ENCODE measurements at places on chromosomes 4 and X. TPM values are rescaled to one million over a fixed set of nuclear protein-coding genes. Genes with fewer than 3 reads are reported as not detected.

The USP53 gene
- total RNA-seq, result 28.3 TPM

The MRPL1 gene
- 38.6 TPM for total RNA-seq

The PPEF2 gene
- total RNA-seq, result not detected

The GPR143 gene
- 9.3 TPM for total RNA-seq

The ABCG2 gene
- 5.0 TPM for total RNA-seq

The HTR2C gene
- total RNA-seq, result not detected

The MMRN1 gene
- total RNA-seq, result 414 TPM

The CLDN22 gene
- not detected for total RNA-seq

The PABPC5 gene
- total RNA-seq, result 0.44 TPM

DNA sequence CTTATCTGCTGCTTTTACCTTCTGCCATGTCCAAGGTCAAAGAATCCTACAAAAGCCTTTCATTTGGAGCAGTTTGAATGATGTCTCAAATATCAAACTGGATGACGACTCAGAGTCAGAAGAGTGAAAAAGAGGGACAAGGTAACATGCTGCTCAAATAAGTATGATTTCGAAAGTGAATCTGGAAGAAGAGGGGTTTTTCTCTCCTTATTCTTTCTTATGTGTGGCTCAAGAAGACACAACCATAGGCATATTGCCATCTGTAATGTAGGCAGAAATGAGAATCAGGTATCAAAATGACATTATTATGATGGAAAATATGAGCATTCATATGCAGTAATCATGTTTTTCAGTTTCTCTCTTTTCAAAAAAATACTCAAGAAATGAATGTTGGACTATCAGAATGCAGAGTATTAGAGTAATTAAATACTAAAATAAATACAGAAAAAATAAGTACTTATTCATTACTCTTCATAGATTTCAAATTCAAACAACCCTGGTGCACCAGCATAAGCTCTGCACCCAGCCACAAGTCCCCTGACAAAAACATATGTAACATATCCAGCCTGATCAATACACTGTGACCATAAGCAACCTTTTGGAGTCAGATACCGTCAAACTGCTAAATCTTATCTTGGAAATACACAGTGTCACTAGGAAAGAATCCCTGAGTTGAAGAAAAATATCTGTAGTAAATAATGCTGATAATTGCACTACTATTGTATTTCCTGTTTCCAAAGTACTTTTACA, 468.6 kb downstream of the INPP4B start:
- no peak for DNase-seq
- H3K36me3 ChIP-seq, result no peaks in the 10 kb centered on the region
- H3K4me3 ChIP-seq, result no peak overlapping the region
- H3K4me1 ChIP-seq, result peaks cover 13% of the 10 kb centered on the region

DNA sequence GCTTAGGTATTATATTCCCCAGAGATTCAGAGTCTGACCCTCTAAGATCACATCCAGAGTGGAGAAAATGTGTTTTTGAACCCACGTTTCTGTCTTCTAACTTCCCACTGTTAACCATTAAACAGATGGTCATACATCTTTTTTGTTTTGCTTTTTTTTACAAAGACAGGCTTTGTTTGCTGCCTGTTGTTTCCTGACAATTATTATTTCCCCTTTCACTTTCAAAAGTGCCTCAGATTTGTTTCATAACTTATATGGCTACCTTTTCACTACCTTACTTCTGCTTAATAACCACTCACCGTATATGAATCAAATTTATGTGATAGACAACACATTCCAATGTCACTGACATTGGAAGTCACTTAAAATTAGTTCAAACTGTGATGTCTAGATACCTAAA, 142.2 kb downstream of the HS3ST1 start:
- H3K4me1 ChIP-seq, result no peaks in the 10 kb centered on the region
- H3K27ac ChIP-seq, result no peak overlapping the region
- no peak overlapping the region for H3K4me3 ChIP-seq
- H3K36me3 ChIP-seq, result no peaks in the 10 kb centered on the region
- no peaks in the 10 kb centered on the region for H3K27me3 ChIP-seq

- H3K36me3 ChIP-seq, result no peaks in the 10 kb centered on the region
- peaks cover 11% of the 10 kb centered on the region for H3K4me1 ChIP-seq
- H3K4me3 ChIP-seq, result no peak overlapping the region
- DNase-seq, result no peak
- H3K27me3 ChIP-seq, result no peaks in the 10 kb centered on the region
Measured at GRCh38 chr4:137663251-137664045, 131.2 kb upstream of the PCDH18 start.

GRCh38 chr4:24965627-24966026, 52.8 kb upstream of the CCDC149 start:
- DNase-seq, result no peak
- no peak overlapping the region for H3K27ac ChIP-seq
- H3K27me3 ChIP-seq, result no peaks in the 10 kb centered on the region
- H3K4me1 ChIP-seq, result no peaks in the 10 kb centered on the region
- H3K36me3 ChIP-seq, result no peaks in the 10 kb centered on the region

GRCh38 chr4:55876387-55876786, 22.9 kb downstream of the EXOC1 start:
- no peaks in the 10 kb centered on the region for H3K4me1 ChIP-seq
- no peak overlapping the region for H3K4me3 ChIP-seq
- no peak for DNase-seq
- H3K27ac ChIP-seq, result no peak overlapping the region
- no peaks in the 10 kb centered on the region for H3K27me3 ChIP-seq

GRCh38 chr4:103076747-103077347, at the start of gene SLC9B2:
SLC9B2 (minus strand) TSS chr4:103076761; CDS start chr4:103067550, 9,211 bp downstream.
- H3K27me3 ChIP-seq, result no peaks in the 10 kb centered on the region
- H3K27ac ChIP-seq, result peak within 1 kb of the TSS; percentile 92
- H3K36me3 ChIP-seq, result no peaks in the 10 kb centered on the region
- no peak for DNase-seq
- peaks cover 15% of the 10 kb centered on the region for H3K4me1 ChIP-seq

- H3K4me1 ChIP-seq, result no peaks in the 10 kb centered on the region
- DNase-seq, result no peak
Measured at GRCh38 chr4:17152941-17153540, 254.6 kb upstream of the LDB2 start.

GRCh38 chrX:108132034-108132433, 40.5 kb downstream of the ATG4A start:
- no peaks in the 10 kb centered on the region for H3K27me3 ChIP-seq
- peaks cover 28% of the 10 kb centered on the region for H3K4me1 ChIP-seq
- no peak for DNase-seq
- no peak overlapping the region for H3K4me3 ChIP-seq
- H3K36me3 ChIP-seq, result peaks cover 4% of the 10 kb centered on the region
- peak overlapping the region; percentile 97 for H3K27ac ChIP-seq

GRCh38 chrX:134026565-134027311, 41.3 kb upstream of the GPC3 start:
- no peaks in the 10 kb centered on the region for H3K4me1 ChIP-seq
- no peak overlapping the region for H3K4me3 ChIP-seq
- H3K27ac ChIP-seq, result no peak overlapping the region
- H3K27me3 ChIP-seq, result no peaks in the 10 kb centered on the region
- DNase-seq, result peak; percentile 11

DNA sequence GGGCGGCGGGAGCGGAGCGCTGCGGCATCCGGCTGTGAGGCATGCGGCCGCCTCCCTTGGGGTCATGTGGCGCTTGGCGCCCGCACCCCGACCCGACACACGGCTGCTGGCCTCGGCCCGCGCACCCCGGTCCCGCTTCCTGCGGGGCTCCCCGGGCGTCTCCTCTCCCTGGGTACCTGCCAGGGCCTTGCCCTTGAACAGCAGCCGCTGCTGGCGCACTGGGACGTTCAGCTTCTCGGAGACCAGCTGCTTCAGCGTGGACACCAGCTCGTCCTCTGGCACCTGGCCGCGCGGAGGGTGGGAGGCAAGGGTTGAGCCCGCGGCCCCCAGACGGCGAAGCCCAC, 391 bp downstream of the UBL4A start:
- H3K36me3 ChIP-seq, result no peaks in the 10 kb centered on the region
- peaks cover 3% of the 10 kb centered on the region for H3K4me1 ChIP-seq
- H3K27me3 ChIP-seq, result no peaks in the 10 kb centered on the region
- H3K27ac ChIP-seq, result no peak overlapping the region

DNA sequence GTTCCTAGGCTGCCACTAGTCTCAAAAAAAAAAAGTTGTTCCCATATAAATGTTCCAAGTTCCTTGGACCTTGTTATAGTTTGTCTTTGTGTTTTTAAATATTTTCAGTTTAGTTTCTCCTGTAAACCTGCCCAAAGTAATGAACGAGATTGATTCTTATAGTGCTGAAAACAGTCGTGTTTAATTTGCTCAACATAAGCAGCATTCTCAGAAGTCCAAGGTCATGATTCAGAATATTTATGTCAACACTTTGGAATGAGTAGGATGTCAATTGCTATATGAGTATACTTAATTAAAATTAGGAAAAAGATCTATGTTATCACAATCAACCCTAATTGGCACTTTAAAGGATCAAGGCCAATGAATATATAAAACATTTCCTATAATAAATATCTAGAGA, 510.9 kb downstream of the PPP4R3C start:
- no peak overlapping the region for H3K4me3 ChIP-seq
- peak overlapping the region; percentile 29 for H3K27ac ChIP-seq
- H3K36me3 ChIP-seq, result no peaks in the 10 kb centered on the region
- H3K4me1 ChIP-seq, result peaks cover 10% of the 10 kb centered on the region

DNA sequence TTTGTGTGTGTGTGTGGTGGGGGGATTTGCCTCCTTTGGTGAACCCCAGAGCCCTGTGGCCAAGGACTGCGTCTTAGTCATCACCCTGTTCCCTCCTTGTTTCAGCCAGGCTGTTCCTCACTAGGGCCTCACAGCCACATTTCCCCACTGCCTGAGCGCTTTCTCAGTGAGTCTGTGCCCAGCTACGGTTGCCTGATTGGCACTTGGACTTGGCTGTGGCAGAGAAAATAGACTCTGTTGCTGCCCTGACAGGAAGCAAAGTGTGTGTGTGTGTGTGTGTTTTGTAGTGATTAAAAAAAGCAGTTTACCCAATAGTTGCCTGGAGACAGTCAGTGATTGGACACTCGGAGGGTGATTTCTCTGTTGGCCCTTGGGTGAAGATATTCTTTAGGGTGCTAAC, 113.0 kb downstream of the UCHL1 start:
- peaks cover 39% of the 10 kb centered on the region for H3K27me3 ChIP-seq
- H3K4me3 ChIP-seq, result no peak overlapping the region

DNA sequence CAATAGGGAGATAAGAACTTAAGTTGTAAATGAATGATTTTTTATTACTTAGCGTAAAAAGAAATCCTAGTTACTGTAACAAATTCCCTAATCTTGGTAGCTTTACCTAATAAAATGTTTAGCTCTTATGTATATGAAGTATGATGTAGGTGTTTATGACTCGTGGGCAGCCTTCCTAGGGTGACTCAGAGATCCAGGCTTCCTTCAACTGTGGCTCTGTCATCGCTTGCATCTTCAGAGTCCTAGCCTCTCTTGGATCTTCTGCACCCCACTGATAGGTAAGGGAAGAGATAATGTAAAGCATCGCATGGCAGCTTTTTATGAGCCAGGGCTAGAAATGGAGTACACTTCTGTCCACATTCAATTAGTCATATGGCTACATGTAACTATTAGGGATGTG, 165.6 kb upstream of the GLRA2 start:
- H3K27me3 ChIP-seq, result no peaks in the 10 kb centered on the region
- H3K4me3 ChIP-seq, result no peak overlapping the region
- no peak for DNase-seq
- no peak overlapping the region for H3K27ac ChIP-seq

GRCh38 chrX:112043997-112044396, 38.6 kb downstream of the TRPC5 start:
- no peaks in the 10 kb centered on the region for H3K4me1 ChIP-seq
- no peaks in the 10 kb centered on the region for H3K27me3 ChIP-seq
- H3K36me3 ChIP-seq, result no peaks in the 10 kb centered on the region
- no peak overlapping the region for H3K27ac ChIP-seq

DNA sequence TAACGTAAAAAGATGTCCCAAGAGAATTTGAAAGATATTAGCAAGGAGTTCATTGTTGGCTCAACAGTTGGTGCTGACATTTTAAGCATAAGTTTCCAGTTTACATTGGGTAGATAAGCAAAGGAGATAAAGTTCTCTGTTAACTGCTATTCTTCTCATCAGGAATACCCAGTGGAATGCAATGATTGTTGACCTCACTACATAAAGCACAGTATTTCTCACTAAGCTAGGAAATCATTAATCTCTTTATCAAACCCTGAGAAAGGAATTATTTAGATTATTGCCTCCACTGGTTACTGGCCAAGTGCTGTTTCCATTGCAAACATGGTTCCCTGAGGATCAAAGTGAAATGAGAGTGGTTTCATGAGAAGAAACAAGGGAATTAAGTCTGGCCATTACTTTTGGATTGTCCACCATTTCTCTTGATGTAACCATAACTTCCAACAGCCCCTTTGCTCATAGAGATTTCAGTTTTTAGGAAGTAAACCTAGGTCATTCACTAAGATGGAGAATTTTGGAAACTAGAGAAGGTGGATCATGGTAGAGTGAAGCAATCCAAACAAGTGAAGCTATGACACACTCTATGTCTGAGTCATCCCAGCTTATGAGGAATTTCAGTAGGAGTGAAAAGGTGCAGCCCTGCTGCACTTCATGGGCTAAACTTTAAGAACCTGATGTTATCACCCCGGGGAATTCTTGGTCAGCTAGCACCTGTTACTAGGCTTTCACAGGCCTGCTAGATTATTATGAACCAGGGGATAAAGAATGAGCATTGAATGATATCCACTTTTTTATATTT, 163.4 kb downstream of the AREG start:
- no peaks in the 10 kb centered on the region for H3K36me3 ChIP-seq
- no peak overlapping the region for H3K27ac ChIP-seq
- H3K27me3 ChIP-seq, result no peaks in the 10 kb centered on the region
- no peaks in the 10 kb centered on the region for H3K4me1 ChIP-seq
- H3K4me3 ChIP-seq, result no peak overlapping the region
- DNase-seq, result no peak

- no peaks in the 10 kb centered on the region for H3K36me3 ChIP-seq
- H3K27me3 ChIP-seq, result no peaks in the 10 kb centered on the region
- DNase-seq, result peak; percentile 29
Measured at GRCh38 chrX:110407910-110408545, 49.4 kb downstream of the RTL9 start.

- no peak overlapping the region for H3K27ac ChIP-seq
- peaks cover 14% of the 10 kb centered on the region for H3K4me1 ChIP-seq
- H3K36me3 ChIP-seq, result no peaks in the 10 kb centered on the region
- no peaks in the 10 kb centered on the region for H3K27me3 ChIP-seq
- no peak for DNase-seq
- no peak overlapping the region for H3K4me3 ChIP-seq
Measured at GRCh38 chr4:139876337-139876941, 210.8 kb downstream of the MGST2 start.

DNA sequence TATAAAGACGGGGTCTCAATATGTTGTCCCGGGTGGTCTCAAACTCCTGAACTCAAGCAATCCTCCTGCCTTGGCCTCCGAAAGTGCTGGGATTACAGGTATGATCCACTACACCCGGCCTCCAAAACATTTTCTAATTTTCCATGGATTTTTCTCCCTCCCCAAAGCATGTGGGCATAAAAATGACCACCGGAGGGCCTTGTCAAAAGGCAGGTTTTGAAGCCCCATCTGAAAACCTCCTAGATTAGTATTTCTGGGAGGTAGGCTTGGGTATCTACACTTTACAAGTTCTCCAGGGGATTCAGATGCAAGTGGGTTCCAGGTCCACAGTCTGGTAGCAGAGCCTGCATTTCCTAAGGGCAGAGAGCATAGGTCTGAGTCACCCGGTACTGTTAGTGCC, 1.4 kb upstream of the GPR173 start:
- H3K4me3 ChIP-seq, result no peak overlapping the region
- no peak overlapping the region for H3K27ac ChIP-seq
- H3K36me3 ChIP-seq, result no peaks in the 10 kb centered on the region
- peaks cover 17% of the 10 kb centered on the region for H3K4me1 ChIP-seq

Measured in endothelial cell of umbilical vein (primary cell).